ENCODE measurements at places on chromosomes 11 and 22.

GRCh38 chr11:86916330-86916729, 38.9 kb downstream of the FZD4 start:
- H3K4me1 ChIP-seq, result peaks cover 8% of the 10 kb centered on the region
- no peaks in the 10 kb centered on the region for H3K36me3 ChIP-seq
- peak overlapping the region; percentile 6 for H3K27ac ChIP-seq

GRCh38 chr11:103125462-103125861, 16.2 kb downstream of the DYNC2H1 start:
- H3K4me3 ChIP-seq, result no peak overlapping the region
- H3K4me1 ChIP-seq, result no peaks in the 10 kb centered on the region
- H3K27ac ChIP-seq, result no peak overlapping the region
- no peak for DNase-seq
- H3K27me3 ChIP-seq, result no peaks in the 10 kb centered on the region

DNA sequence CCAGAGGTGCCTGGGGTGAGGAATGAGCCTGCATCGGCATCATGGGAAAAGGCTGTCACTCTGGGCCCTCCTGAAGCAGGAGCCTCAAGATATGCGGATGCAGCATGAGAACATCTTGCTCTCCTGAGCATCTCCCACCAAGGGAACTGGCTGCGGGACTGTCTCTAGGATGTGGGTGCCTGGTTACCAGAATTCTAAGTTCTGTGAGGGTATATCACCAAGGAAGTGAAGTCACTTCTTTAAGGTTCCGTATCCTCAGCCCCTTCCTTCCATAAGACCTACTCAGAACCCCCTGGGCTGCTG, 86.9 kb downstream of the GGTLC2 start:
- H3K4me3 ChIP-seq, result no peak overlapping the region
- no peak overlapping the region for H3K27ac ChIP-seq
- H3K27me3 ChIP-seq, result peaks cover 5% of the 10 kb centered on the region
- DNase-seq, result no peak

DNA sequence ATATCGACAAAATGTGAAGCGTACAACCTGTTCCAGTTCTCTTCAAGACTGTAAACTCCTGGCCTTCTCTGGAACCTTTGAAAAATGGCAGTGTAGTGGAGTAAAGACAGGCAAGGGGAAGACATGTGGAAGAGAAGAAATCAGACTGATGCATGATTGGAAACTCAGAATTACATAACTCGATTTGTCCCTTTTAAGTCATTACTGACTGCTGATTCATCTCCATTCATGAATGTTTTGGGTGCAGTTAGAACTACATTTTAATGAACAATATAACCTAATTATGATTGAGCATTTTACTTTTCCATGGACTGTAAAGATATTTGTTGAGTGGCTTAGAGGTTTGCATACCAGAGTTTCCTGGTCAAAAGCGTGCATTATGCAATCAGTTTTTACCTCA, 32.9 kb downstream of the FAT3 start:
- H3K27ac ChIP-seq, result no peak overlapping the region
- H3K4me3 ChIP-seq, result no peak overlapping the region
- H3K36me3 ChIP-seq, result no peaks in the 10 kb centered on the region
- no peaks in the 10 kb centered on the region for H3K4me1 ChIP-seq

DNA sequence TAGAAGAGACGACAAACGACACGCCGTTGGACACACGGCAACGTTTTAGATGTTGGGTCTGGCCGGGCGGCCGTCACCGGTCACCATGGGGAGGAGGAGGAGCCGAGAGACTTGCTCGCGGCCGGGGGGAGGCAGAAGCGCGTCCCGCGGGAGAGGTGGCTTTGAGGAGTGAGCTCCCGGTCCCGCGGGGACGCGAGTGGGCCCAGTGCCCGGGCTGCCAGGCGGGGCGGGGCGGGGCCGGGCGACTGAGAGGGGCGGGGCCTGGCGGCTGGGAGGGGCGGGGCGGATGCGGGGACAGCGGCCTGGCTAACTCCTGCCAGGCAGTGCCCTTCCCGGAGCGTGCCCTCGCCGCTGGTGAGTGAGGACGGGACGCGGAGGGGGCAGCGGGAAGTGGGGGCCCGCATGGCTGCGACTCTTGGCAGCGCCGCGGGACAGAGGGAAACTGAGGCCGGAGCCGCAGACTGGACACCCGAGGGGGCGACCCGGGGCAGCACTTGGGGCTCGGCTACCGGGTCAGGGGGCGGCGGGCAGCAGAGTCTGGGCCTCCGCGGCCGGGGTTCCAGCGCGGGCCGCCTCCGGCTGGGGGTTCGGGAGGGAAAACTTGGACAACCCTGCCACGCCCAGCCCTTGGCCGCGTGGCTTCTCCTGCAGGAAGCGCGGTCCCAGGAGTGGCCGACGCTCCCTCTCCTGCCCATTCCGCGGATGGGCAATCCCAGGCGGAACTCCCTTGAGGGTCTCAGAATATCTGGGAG, at the start of gene TSPO:
TSPO (plus strand) TSS at position 309 of the 752 bp plus-strand sequence. CDS start 7,680 bp downstream, outside the sequence.
- DNase-seq, result peak; percentile 90
- peak within 1 kb of the TSS; percentile 90 for H3K27ac ChIP-seq
- no peaks in the 10 kb centered on the region for H3K27me3 ChIP-seq

DNA sequence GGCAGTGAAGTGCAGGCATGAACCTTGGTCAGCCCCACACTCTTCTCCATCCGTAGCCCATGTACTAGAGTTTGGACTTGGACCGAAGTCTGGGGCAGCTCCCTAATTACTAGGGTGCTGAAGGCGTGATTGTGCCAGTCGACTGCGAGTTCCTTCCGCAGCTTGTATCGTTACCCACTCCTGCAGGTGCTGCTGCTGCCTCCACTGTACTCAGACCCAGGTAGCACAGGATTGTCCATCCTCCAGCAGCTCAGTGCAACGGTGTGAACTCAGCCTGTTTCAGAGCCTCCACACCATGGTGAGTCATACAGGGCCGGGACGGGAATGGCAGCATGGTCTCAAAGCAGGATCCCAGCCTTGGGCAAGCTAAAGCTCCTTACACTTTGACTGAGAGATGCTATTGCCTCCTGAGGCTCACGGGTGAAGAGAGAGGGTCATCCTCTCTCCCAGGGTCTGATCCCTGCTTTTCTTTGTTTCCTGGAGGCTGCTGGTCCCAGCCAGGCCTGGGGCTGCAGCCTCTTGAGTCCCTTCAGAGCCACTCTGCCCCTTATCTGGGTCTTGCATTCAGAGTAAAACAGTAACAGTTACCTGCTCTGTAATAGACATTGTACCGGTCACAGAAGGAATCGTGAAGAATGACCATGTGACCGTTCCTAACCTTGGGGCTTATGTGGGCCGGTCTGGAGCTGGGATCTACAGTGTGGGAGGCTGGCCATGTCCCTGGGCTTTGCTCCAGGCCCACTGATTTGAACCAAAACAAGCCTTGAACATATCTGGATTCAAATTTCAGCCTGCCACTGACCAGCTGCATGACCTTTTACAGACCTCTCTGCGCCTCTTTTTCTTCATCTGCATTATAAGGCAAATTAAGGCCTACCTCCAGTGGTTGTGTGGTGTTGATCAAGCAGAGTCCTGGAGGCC, 1.7 kb downstream of the TKFC start:
- DNase-seq, result no peak
- peaks cover 26% of the 10 kb centered on the region for H3K4me1 ChIP-seq
- no peak overlapping the region for H3K4me3 ChIP-seq
- H3K27ac ChIP-seq, result no peak overlapping the region

GRCh38 chr11:35330931-35331330, 88.4 kb downstream of the SLC1A2 start:
- peaks cover 3% of the 10 kb centered on the region for H3K4me1 ChIP-seq
- H3K27me3 ChIP-seq, result no peaks in the 10 kb centered on the region
- no peak overlapping the region for H3K4me3 ChIP-seq
- H3K27ac ChIP-seq, result no peak overlapping the region

GRCh38 chr11:91698845-91699244, 525.8 kb upstream of the FAT3 start:
- H3K4me1 ChIP-seq, result no peaks in the 10 kb centered on the region
- no peaks in the 10 kb centered on the region for H3K27me3 ChIP-seq
- no peaks in the 10 kb centered on the region for H3K36me3 ChIP-seq
- no peak overlapping the region for H3K4me3 ChIP-seq
- H3K27ac ChIP-seq, result no peak overlapping the region

GRCh38 chr11:78446210-78446609, 28.6 kb upstream of the GAB2 start:
- no peak overlapping the region for H3K4me3 ChIP-seq
- no peak overlapping the region for H3K27ac ChIP-seq
- H3K4me1 ChIP-seq, result no peaks in the 10 kb centered on the region
- no peak for DNase-seq

GRCh38 chr11:21965221-21965620, 227.7 kb upstream of the ANO5 start:
- H3K27ac ChIP-seq, result no peak overlapping the region
- H3K4me1 ChIP-seq, result no peaks in the 10 kb centered on the region
- no peaks in the 10 kb centered on the region for H3K36me3 ChIP-seq
- no peak for DNase-seq

DNA sequence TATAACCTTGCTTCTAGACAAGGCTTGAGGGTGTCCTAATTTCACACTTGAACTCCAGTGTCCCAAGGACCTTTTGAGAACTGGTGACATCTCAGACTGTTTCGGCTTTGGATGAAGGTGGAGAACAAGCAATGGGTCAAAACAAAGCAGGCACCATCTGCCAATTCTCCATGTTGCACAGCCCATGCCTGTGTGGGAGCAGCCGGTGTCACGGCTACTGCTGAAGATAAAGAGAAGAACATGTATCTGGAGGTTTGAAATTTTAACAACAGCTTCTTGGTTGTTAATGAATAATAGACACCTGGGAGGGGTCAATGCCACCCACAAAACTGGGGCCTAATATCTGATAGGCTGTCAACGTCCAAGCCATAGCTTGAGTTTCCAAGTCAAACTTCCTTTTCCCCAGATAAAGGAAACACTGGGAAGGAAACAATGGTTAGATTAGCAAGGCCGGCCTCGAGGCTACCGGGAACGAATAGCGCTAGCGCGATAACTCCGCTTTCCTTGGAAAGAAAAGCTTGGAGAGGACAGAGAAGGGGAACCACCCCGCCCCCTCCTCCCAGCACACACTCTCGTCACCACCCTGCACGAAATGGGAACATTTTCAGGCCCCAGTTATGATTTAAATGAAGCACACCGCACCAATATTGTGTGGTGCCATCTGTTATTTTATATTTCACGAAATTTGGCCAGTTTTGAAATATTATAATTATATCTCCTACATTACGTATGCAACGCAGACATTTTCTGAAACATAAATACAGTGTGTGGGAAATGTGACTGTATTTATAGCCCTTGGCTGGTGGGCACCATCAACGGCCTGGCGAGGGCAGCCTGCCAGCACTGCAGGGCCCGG, 21.8 kb upstream of the OPCML start:
- no peaks in the 10 kb centered on the region for H3K4me1 ChIP-seq
- H3K36me3 ChIP-seq, result no peaks in the 10 kb centered on the region
- DNase-seq, result no peak
- H3K27me3 ChIP-seq, result no peaks in the 10 kb centered on the region
- no peak overlapping the region for H3K27ac ChIP-seq

DNA sequence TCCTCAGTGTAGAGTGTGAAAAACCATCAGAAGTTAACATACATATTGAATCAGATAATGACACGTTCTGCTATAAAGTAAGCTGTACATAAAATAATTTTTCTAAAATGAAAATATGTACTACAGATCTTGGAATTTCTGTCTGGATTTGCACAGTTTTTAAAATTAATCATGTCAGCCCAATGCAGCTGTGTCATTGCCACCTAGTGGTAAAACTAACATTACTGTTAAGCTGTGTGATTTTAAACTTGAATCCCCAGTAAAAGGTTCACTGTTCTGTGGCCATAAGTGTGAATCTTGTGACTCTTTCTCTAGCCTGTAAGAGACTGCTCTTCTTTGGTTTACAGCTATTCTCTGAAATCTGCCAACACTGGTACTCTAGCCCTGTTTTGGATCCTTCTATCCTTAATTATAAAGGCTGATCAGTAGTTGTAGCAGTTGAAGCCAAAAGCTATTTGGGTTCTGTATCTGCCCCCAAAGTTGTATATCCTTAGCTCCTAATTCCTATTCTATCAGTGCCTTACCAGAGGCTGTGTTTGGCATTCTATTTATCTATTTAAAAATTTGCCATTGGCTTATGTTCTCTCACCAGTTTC, 4.0 kb downstream of the JRKL start:
- no peak overlapping the region for H3K4me3 ChIP-seq
- DNase-seq, result no peak
- H3K27me3 ChIP-seq, result no peaks in the 10 kb centered on the region

- H3K27me3 ChIP-seq, result no peaks in the 10 kb centered on the region
- no peaks in the 10 kb centered on the region for H3K4me1 ChIP-seq
- H3K36me3 ChIP-seq, result no peaks in the 10 kb centered on the region
- H3K27ac ChIP-seq, result no peak overlapping the region
- no peak for DNase-seq
- no peak overlapping the region for H3K4me3 ChIP-seq
Measured at GRCh38 chr22:37138849-37139561, 10.7 kb downstream of the IL2RB start.

DNA sequence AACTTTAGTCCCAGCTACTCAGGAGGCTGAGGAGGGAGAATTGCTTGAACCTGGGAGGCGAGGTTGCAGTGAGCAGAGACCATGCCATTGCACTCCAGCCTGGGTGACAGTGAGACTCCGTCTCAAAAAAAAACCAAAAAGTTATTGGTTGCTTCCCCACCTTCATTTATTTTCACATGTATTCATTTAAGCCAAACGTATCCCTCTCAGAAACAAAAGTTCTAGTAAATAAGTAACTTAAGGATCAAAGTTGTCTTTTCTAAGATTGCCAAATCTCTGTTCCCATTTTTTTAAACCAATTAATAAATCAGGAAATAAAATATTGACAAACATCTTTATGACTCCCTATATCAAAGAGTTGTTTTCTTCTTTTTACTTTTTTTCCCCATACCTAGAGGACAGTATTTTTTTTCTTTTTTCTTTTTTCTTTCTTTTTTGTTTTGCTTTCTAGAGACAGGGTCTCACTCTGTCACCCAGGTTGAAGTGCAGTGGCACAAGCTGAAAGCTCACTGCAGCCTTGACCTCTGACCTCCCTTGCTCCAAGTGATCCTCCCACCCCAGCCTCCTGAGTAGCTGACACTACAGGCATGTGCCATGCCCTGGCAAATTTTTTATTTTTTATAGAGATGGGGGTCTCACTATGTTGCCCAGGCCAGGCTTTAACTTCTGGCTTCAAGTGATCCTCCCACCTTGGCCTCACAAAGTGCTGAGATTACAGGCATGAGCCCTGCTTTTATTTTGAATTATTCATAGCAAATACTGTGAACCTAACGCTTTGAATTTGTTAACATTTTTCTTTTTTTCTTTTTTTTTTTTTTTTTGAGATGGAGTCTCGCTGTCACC, 11.4 kb downstream of the ZFTA start:
- H3K4me1 ChIP-seq, result no peaks in the 10 kb centered on the region
- no peak for DNase-seq
- H3K36me3 ChIP-seq, result peaks cover 50% of the 10 kb centered on the region
- no peak overlapping the region for H3K4me3 ChIP-seq
- H3K27ac ChIP-seq, result no peak overlapping the region

GRCh38 chr11:126305699-126306098, 1.8 kb downstream of the DCPS start:
- H3K27me3 ChIP-seq, result no peaks in the 10 kb centered on the region
- no peak overlapping the region for H3K27ac ChIP-seq
- H3K4me1 ChIP-seq, result peaks cover 11% of the 10 kb centered on the region
- H3K36me3 ChIP-seq, result peaks cover 7% of the 10 kb centered on the region
- no peak for DNase-seq

- H3K27ac ChIP-seq, result peak overlapping the region; percentile 97
- peak overlapping the region; percentile 68 for H3K4me3 ChIP-seq
- H3K36me3 ChIP-seq, result peaks cover 15% of the 10 kb centered on the region
- no peaks in the 10 kb centered on the region for H3K27me3 ChIP-seq
Measured at GRCh38 chr22:38756711-38757463, 1.1 kb upstream of the SUN2 start.

GRCh38 chr11:20351751-20352262, 11.7 kb upstream of the HTATIP2 start:
- H3K36me3 ChIP-seq, result no peaks in the 10 kb centered on the region
- H3K4me1 ChIP-seq, result no peaks in the 10 kb centered on the region
- no peak for DNase-seq
- H3K27ac ChIP-seq, result no peak overlapping the region
- H3K4me3 ChIP-seq, result no peak overlapping the region

Measured in upper lobe of right lung (tissue), 1 donor.